Mammary epithelial cell (primary cell): ENCODE measurements at places on chromosomes 7 and 10. TPM values are rescaled to one million over a fixed set of nuclear protein-coding genes. Genes with fewer than 3 reads are reported as not detected.

GRCh38 chr10:65753532-65753931 is 1172.3 kb upstream of the LRRTM3 start:
- DNase-seq, result peak; percentile 28

Gene AKR1C4
- total RNA-seq, result not detected

GRCh38 chr10:49356944-49357343 is 38.9 kb downstream of the DRGX start:
- no peak for DNase-seq

Gene GPER1
- total RNA-seq, result 0.33 TPM

Gene SMURF1
- total RNA-seq, result 32.4 and 43.2 TPM in 2 replicates
